ENCODE measurements at places on chromosomes 4 and X.

GRCh38 chr4:174314770-174315169, 31.1 kb downstream of the CEP44 start:
- no peak for DNase-seq

GRCh38 chrX:103889216-103889615, 57.2 kb upstream of the RAB9B start:
- DNase-seq = no peak

DNA sequence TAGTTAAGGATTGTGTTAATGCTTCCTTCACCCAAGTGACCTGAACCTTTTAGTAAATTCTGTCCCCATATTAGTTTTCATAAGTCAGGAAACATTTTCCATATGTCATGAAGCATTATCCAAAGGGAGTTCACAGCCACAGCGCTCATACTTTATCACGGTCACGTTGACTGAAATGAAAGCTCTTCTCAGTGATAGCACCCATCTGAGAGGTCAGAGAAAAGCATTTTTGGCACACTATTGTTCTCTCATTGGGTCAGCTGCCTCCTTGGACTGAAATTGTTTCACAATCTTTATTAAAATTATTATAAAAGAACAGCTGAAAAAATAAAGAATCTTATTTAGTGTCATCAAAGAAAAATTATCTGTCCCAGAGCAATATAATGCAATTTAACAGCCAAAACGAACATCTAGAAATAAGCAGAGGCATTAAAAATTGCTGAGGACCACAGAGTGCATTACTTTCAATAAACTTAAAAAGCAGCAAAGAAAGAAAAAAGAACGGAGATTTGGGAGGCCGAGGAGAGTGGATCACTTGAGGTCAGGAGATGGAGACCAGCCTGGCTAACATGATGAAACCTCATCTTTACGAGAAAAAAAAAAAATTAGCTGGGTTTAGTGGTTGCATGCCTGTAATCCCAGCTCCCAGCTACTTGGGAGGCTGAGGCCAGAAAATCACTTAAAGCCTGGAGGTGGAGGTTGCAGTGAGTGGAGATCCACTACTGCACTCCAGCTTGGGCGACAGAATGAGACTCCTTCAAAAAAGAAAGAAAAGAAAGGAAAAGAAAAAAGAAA, 680.8 kb upstream of the FAM241A start:
- DNase-seq = no peak

DNA sequence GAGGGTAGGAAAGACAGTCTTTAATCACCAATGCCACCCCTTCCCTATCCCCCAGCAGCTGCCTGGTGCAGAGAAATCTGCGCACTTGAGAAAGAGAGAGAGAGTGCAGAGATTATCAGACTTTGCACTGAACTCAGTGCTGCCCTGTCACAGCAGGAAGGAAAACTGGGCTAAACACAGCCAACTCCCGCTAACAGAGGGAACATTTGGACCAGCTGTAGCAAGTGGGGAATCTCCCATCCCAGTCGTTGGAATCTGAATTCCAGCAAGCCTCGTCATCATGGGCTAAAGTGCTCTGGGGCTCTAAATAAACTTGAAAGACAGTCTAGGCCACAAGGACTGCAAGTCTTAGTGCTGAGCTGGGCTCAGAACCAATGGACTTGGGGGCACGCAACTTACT, 168.7 kb downstream of the DLG3 start:
- no peak for DNase-seq

DNA sequence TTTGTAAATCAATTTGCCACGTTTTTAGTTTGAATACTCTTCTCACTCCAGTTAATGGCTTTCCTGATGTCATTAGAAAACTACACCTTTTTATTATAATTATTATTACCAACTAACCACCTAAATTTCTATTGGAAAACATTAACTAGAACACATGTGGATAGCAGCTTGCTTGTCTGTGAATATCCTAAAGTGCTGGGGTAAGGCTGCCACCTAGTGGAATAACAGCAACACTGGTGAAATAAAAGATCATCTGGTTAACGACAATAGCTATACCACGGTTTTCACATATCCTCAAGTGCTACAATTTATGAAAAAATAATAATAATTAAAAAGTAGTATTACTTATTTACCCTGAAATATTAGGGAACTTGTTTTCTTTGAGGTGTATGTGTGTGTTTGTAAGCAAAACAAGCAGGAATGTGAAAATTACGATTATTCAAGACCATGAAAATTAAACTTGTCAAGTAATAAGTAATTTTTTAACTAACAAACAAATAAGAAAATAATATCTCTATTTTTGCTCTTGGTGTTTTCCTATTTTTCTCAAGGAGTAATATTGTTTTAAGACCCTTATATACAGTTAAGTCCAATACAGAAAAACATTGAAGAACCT, 130.1 kb upstream of the TECRL start:
- DNase-seq = no peak

DNA sequence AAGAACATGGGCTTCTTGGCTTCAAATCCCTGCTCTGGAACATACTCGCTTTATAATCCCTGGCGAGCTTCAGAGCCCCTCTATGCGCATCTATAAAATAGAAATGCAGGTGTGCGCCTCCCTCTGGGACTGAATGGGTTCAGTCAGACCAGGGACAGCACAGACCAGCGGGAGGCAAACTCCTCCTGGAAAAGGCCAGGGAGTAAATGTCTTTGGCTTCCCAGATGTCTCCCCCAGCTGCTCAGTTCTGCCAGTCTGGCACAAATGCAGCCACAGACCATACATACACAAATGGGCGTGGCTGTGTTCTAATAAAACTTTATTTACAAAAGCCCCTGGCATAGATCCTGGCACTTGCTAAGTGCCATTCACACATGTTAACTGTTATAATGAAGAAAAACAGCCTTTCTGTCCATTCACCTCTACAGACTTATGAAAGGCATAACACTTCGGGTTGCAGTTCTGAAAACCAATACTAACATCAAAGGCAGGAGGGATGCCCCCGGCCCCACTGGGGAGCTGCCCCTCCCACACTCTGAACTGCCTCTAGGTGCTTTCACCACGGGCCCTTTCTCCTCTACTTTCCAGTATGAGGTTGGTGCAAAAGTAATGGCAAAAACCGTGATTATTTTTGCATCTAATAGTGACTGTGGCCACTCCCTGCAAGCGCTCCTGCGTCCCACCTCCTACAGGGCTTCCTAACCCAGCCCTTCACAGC, 4.6 kb downstream of the JAKMIP1 start:
- no peak for DNase-seq

DNA sequence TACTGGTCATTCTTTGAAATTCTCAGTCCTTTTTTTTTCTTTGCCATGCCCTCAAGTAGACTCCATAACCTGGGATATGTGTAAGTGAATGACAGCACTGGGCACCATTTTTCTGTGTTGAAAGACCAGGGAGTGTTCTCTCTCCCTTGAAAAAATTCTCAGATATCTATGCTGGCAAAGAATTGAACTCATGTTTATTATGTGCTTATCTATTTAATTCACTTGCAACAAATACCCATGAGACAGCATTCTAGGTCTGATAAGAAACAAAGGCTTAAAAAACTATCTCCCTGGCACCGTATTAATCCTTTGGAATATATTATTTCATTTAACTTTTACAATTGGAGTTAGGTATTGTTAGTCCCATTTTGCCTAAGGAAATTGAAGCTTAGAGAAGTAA, 36.7 kb downstream of the LARP7 start:
- no peak for DNase-seq

GRCh38 chr4:41437111-41437536, 100.8 kb upstream of the LIMCH1 start:
- no peak for DNase-seq

GRCh38 chrX:26295425-26295824, 79.5 kb downstream of the MAGEB5 start:
- no peak for DNase-seq

DNA sequence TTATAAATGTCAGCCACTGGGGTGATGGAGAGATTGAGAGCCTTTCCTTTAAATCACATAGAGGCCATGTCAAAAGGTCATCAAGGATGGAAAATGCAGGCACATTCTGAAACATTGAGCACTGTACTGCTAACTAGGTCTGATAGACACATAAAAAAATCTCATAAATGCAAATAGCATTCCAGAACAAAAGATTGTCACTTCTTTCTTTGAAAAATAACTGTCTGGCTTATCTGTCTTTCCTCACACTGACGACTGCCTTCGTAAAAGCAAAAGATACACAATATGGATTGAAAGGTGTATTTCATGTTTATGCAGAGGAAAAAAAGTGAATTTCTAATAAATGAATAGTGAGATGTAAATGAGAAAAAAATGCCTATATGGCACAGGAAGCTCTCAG, 59.9 kb downstream of the PABPC4L start:
- DNase-seq = no peak

- no peak for DNase-seq
These were observed 102.6 kb upstream of the GUCY1A1 start for GRCh38 chr4:155564086-155564485.

DNA sequence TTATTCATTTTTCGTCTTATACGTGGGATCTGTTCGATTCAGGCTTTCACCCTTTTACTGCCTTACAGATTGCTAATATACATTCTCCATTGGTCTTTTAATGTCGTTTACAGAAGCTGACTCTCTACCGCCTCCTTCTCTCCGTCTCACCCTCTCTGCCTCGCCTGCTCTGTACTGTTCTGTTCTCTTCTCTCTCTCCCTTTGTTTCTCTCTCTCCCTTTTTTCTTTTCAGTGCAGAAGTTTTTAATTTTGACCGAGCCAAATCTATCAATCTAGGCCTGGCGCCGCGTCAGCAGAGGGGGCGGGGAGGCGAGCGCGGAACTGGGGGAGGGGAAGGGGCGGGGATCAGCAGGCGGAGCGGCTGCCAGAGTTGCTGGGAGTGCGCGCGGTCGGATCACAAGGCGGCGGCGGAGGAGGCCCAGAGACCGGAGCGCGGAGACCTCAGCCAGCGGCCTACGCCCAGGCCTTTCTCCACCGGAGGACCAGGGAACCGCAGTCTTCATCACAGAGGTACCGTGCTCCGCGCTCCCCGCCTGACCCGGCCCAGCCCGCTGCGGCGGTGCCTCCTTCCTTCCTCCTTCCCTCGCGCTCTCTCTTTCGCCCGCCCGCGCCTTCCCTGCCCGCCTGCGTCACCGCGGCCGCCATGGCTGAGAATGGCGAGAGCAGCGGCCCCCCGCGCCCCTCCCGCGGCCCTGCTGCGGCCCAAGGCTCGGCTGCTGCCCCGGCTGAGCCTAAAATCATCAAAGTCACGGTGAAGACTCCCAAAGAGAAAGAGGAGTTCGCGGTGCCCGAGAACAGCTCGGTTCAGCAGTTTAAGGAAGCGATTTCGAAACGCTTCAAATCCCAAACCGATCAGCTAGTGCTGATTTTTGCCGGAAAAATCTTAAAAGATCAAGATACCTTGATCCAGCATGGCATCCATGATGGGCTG, at the start of gene UBQLN2:
Gene UBQLN2 (plus strand): TSS at position 397 of the 931 bp plus-strand sequence. CDS start 247 bp downstream, at position 644.
- DNase-seq = peak; percentile 48

DNA sequence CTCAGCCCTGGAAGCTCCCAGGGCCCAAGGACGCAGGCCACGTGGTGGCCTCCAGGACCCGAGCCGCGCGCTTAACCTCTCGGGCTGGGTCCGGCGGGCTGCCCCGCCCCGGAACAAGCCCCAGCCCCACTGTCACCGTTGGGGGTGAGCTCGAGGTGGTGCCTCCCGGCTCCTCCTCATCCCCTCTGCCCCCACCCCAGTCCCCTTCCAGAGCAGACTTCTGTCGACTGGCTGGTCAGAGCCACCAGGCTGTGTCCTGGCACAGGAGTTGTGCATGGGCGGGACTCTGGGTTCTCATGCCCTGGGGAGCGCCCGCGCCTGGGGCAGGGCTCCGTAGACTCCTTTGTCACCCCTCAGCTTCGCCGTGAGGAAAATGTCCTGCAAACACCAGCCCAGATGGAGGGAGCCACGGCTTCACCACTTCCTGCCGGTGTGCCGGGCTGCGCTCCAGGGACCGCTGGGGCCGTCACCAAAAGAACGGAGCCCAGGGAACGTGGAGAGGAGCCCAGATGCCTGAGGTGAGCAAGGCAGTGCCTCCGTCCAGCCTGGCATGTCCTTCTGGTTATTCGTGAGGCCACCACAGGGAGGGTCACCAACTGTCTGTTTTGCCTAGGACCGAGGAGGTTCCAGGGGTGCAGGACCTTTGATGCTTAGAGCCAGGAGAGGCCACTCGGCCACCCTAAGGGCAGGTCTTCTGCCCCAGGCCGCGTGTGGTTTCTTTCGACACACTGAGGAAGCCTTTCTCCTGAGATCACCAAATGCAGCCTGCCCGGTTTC, 7.1 kb upstream of the RGS12 start:
- no peak for DNase-seq

GRCh38 chr4:86822136-86822535, 27.0 kb downstream of the SLC10A6 start:
- no peak for DNase-seq

GRCh38 chr4:77229433-77229832, 72.4 kb downstream of the CCNG2 start:
- no peak for DNase-seq

- no peak for DNase-seq
These were observed 763 bp downstream of the USP38 start for GRCh38 chr4:143185253-143186107.

- no peak for DNase-seq
These were observed 57.4 kb upstream of the PITX2 start for GRCh38 chr4:110680265-110680664.

DNA sequence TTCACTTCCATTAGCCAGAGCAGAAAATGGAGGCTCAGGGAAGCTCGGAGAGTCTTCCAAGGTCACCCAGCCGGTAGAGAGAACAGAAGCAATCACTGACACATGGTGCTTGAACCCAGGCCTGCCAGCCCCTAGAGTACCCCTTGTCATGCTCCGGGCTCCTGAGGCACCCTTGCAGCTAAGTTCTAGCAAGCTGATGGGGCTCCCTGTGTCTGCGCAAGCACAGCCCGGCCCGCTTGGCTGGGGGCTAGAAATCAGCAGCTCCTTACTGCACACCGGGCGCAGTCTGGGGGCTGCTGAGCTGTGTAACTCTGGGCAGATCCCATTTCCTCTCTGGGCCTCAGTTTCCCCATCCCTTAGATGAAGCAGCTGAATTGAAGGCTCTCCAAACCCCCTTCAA, 102.1 kb upstream of the PSAPL1 start:
- DNase-seq = no peak

- DNase-seq = no peak
These were observed 60.8 kb downstream of the MTMR8 start for GRCh38 chrX:64334467-64334866.

DNA sequence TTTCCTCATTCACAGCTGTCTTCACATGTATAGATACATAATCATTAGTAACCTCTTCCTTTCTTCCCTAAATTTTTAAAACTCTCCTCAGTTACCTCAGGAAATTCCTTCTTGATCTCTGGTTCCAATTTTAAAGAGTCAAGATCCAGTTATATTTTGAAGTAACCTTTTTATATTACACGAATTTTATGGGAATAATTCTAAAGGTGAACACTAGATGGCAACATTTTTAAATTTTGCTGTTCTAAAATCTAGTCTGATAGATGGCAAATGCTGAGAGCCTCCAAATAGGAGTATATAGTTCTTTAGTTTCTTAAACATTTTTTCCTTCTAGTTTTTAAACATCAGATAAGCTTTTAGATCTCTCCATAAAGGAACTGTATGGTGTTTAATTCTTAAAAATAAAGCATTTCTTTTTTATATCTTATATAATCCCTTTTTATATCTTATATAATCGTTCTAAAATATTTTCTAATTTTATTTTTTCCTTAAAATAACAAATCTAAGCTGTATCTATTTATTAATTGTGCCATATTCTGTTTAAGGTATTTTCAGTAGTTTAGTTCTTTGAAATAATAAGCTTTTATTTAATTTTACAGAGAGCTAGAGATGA, 37.9 kb upstream of the PAPSS1 start:
- no peak for DNase-seq

GRCh38 chr4:99504804-99505502, 5.9 kb upstream of the C4orf17 start:
- DNase-seq = no peak

Data from stimulated activated CD4-positive, alpha-beta T cell treated with anti-CD3 and anti-CD28 coated beads, Interleukin-1b, Interleukin-23, amount 100 ng/mL, for 1 hour (primary cell).